ENCODE measurements at places on chromosomes 6 and 20.

GRCh38 chr6:106754215-106754614 is 124.8 kb downstream of the QRSL1 start:
- no peak for DNase-seq

- peak; percentile 33 for DNase-seq
Measured at GRCh38 chr6:53287336-53288225, 61.2 kb downstream of the ELOVL5 start.

GRCh38 chr6:37051138-37052026 is 45.9 kb downstream of the FGD2 start:
- DNase-seq = no peak

DNA sequence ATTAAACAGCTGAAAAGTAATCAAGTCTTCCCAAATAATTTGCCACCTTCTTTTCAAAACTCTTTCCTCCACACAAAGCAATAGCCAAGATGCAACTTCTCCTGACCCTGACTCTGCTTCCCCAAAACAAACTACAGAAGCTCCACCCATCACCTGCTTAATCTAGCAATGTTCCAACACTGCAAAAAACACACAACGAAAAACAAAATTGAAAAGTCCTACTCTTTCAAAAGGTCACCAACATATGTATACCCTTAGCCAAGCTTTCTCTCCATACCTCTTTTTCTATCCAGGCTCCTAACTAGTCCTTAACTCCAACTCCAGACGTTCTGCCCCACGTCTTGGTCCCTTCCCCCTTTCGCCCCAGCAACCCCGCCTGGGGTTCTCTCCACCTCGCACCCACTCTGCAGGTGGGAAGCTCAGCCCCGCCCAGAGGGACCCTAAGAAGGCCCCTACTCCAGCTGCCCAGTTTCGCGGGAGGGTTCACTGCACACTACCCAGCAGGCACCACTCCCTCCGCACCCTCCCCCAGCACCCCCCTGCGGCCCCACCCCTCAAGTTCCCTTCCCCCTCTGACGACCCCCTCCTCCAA is 717 bp downstream of the CSNK2A1 start:
- DNase-seq = no peak

DNA sequence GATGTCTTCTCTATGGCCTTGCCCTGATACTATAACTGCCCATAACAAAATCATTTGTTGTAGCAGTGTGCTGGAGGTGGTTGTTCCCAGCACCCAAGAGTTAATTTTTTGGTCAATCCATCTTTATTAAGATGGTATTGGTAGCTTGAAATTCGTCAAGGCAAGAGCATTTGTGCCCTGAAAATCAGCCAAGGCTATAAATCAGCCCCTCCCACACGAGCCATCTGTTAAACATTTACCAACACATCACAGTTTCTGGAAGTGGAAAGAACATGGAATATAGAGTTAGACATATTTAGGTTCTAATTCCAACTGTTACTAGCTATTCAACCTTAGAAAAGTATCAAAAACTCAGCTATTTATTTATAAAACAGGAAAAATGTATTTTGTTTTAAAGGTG is 888.4 kb upstream of the GJE1 start:
- no peak for DNase-seq

DNA sequence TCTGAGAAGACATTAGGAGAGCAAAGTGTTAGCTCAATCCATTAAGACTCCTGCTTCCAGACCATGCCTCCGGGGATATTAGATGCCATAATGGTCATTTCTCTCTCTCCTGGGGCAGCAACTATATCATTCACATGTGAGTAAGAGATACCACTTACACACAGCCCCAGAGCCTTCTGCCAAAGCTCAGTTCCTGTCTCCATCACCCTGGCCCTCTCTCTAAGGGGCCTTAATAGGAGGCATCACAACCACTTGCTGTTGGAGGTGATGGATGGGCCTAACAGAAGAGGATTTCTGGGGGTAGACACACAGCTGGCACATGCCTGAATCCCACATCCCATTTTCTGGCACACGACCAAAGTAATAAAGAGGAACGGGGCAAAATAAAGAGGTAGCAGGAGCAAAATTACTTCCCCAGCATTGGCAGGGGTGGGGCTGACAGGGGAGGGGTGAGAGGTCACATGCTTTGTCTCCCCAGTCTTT is 34.0 kb upstream of the VSTM2L start:
- no peak for DNase-seq

- no peak for DNase-seq
Measured at GRCh38 chr20:41133709-41134361, 3.5 kb upstream of the PLCG1 start.

DNA sequence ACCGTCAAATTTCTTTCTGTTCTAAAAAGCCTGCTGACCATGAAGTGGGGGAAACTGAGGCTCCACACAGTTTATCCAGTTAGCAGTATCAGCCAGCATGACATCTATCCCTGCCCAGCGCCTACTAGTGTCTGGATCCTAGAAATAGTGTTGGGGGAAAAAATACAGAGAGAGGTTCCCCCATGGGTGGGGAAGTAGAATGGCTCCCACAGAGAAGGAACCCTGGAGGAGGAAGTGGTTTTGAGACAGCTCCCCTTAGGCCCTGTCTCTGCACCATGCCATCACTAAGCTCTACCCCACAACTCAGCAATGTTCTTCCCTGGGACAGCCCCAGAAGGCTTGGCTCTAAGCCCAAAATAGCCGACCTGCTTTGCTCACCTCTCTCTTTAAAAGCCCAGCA is 153.4 kb downstream of the MBOAT1 start:
- no peak for DNase-seq

DNA sequence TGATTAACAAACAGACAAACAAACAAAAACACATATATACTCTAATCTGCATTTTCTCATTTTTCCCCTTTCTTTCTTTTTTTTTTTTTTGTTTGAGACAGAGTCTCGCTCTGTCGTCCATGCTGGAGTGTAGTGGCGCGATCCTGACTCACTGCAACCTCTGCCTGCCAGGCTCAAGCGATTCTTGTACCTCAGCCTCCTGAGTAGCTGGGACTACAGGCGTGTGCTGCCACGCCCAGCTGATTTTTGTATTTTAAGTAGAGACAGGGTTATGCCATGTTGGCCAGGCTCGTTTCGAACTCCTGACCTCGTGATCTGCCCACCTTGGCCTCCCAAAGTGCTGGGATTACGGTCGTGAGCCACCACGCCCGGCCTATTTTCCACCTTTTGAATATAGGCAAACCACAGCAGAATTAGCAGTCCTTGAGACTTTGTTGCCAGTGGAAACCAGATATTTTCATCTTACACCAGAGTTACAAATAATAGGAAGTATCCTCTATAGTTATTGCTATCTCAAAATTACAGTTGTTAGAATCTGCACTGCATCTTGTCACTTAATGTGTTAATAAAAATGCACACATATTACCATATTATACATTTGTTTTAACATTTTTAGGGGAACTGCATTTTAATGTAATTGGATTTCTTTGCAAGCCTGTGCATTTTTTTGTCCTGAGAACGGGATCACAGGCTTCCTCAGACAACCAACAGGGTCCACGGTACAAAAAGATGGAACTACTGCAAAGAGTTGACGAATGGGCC is 208.2 kb upstream of the ZNF217 start:
- DNase-seq = no peak

DNA sequence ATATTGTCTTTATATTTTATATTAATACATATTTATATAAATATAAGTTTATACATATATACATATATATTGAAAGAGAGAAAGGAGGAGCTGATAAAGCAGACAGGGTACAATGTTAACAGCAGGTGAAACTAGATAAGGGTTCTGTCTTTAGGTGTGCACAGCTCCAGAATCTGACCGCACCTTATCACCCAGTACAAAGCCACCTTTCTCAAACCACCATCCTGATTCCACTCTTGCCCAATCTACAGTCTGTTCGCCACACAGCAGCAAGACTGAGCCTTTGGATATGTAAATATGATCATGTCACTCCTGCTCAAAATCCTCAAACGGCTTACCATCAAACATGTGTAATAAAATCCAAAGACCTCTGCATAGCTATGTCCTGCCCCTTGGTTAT is 34.7 kb upstream of the ASCC3 start:
- DNase-seq = no peak

DNA sequence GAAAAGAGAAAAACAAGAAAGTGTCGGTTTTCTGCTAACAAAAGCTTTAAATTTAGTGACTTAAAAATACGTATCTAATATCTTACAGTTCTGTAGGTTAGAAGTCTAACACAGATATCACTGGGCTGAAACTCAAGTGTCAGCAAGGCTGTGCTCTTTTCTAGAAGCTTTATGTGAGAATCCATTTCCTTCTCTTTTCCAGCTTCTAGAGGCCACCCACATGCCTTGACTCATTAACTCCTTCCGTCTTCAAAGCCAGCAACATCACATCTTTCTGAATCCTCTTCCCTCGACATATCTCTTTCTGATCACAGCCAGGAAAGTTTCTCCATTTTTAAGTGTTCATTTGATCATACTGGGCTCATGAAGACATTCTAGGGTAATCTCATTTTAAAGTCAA is 262.0 kb downstream of the MAFB start:
- DNase-seq = no peak

DNA sequence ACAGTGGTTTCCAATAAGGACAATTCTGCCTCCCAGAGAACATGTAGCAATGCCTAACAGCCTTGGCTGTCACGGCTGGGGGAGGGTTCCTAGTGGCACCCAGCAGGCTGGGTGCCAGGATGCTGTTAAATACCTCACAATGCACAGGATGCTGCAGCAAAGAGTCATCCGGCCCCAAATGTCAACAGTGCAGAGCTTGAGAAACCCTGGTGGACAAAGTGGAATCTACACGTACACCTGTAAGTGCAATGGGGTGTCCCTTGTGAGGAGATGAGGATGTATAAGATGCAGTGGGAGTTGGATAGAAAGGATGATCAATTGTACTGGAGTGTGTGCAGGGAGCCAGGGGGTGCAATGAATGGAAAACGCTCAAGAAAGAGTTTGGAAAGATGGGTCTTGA is 142.4 kb downstream of the FNDC1 start:
- no peak for DNase-seq

GRCh38 chr6:152532556-152533422 is 104.4 kb downstream of the SYNE1 start:
- DNase-seq = no peak

DNA sequence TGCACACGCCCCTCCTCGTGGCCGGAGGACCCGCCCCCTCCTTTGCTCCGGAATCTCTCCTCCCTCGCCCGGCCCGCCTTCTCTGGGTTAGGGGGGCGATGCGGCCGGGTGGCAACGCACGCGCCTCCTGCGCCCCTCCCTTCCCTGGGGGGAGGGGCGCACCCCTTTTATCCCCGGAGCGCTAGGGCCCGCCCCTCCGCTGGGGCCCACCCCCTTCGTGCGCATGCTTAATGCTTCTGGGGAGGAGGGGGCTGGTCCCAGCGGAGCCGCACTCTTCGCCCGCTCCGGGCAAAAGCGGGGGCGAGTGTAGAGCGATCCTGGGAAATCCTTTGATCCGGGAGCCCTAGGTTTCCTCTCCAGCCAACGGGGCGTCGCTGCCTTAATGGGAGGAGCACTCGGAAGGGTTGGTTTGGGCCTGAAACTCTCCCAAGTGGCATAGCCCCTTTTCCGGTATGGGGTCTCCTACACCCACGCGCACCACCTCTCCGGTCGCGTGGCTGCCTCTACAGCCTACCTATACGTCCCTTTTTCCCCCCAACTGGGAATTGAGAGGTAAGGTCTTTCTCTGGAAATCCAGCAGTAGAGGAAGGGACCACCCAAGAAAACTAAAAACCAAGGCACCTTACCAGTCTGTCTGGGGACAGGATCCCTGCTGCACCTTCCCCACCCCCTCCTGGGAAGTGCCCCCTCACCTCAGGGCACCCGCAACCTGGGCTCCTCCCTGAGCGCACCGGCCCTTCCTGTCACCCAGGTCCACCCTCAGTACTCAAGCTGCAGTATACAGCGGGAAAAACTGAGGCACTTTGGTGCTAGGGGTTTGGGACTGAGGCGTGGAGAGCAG is 2.1 kb downstream of the SOX12 start:
- DNase-seq = peak; percentile 75

GRCh38 chr6:148027201-148027600 is 315.4 kb upstream of the SASH1 start:
- DNase-seq = no peak

- no peak for DNase-seq
Measured at GRCh38 chr20:31894980-31895675, 24.7 kb downstream of the TTLL9 start.

DNA sequence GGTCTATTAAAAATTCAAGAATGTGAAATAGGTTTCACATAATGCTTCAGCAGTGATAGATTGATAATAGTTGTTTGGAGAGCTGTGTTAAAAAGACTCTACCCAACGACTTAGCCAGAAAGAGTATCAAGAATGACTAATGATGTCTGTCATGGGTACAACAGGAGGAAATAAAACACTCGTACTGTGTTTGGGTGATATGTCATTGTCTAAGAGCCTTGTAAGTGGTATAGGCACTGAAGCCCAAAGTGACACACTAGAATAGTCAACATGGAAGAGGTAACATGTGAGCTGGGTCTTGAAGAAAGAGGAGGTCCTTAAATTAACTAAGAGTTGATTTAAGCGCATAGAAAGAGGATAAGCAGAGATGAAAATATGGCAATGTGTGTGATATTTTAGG is 471.8 kb upstream of the MAN1A1 start:
- no peak for DNase-seq

- no peak for DNase-seq
Measured at GRCh38 chr6:79201143-79201542, 33.3 kb downstream of the HMGN3 start.

DNA sequence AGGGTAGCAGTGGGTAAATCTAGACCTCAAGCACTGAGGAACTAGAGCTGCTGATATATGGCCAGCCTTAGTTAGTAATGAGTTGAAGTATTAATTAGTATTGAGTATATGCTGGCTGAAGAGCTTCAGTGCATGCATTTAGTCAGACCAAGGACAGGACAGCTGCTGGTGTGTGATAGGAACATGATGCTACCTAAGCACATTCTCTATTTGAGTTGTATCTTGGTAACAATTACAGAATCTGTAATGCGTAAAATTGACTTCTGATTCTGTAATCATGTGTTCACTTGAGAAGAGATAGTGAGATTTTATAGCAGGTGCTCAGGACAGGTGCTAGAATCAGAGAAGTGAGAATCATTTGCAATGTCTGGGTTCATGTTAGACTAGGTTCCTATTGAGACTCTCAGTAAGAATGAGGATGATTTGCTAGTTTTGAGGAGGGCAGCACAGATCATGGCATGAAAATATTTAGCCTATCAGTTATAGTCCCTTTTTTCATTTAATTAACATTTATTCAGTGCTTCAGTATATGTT is 369.4 kb upstream of the HS3ST5 start:
- no peak for DNase-seq

DNA sequence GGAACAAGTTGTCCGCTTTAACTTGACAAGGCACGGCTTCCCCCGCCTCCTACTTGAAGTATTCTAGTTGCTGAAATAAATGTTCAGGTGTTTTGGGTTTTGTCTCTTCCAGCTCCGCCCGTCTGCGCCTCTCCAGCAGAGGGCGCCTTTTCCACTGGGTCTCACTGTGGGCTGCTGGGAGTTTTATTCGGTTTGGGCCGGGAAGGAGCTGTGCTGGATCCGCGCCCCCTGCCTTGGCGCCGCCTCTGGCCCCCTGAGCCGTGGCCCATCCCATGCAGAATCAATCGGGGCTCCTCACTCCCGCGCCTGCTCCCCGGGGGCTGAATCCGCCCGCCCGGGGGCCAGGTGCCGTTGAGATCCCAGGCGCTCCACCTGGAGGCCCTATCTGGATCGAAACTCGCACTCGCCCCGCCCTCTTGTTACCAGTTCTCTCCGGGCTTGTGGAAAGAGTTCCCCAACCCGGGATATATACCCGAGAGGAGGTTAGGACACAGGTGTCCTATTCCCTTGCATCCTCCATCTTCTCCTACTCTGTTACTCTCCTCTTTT is 51.0 kb upstream of the TCF21 start:
- DNase-seq = no peak

GRCh38 chr20:12077875-12078274 is 160.2 kb downstream of the BTBD3 start:
- no peak for DNase-seq

- DNase-seq = no peak
Measured at GRCh38 chr6:156164701-156165452, 612.3 kb upstream of the ARID1B start.
